ENCODE measurements at places on chromosomes 16 and 17.

- no peak for DNase-seq
Measured at GRCh38 chr16:88541831-88542616, 28.2 kb upstream of the ZC3H18 start.

- no peak for DNase-seq
Measured at GRCh38 chr17:6501359-6501758, 55.0 kb downstream of the PITPNM3 start.

- no peak for DNase-seq
Measured at GRCh38 chr17:57456622-57457021, 200.3 kb downstream of the MSI2 start.

GRCh38 chr16:15703029-15703736 lies 53.1 kb downstream of the NDE1 start:
- DNase-seq: no peak

- no peak for DNase-seq
Measured at GRCh38 chr17:79933863-79934652, 94.8 kb upstream of the CBX4 start.

- DNase-seq: no peak
Measured at GRCh38 chr16:86363836-86364618, 146.3 kb upstream of the FOXF1 start.

- DNase-seq: no peak
Measured at GRCh38 chr16:49324703-49325102, 43.1 kb upstream of the CBLN1 start.

- DNase-seq: no peak
Measured at GRCh38 chr17:69433093-69433492, 18.6 kb downstream of the MAP2K6 start.

- DNase-seq: no peak
Measured at GRCh38 chr16:68033101-68033500, 10.0 kb downstream of the DUS2 start.

GRCh38 chr16:67104061-67104460 lies 5.7 kb upstream of the PHAF1 start:
- no peak for DNase-seq

- peak; percentile 50 for DNase-seq
Measured at GRCh38 chr17:14303343-14304221, 2.7 kb downstream of the HS3ST3B1 start.

DNA sequence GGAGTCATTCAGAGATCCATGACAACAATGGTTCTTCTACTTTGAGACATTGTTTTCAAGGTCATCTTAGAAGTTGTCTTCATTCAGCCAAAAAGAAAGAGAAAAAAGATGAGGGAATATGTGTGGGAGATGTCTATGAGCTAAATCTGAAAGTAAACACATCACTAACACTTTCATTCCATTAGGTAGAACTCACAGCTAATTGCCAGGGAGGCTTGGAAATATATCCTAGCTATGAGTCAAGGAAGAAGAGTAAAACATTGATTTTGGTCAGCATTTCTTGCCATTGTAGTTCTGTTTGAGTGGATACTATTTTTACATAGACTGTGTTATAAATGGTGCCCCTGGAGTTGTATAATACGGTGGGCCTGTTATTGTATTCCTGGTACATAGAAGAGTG lies 316.4 kb upstream of the MYOCD start:
- DNase-seq: no peak

DNA sequence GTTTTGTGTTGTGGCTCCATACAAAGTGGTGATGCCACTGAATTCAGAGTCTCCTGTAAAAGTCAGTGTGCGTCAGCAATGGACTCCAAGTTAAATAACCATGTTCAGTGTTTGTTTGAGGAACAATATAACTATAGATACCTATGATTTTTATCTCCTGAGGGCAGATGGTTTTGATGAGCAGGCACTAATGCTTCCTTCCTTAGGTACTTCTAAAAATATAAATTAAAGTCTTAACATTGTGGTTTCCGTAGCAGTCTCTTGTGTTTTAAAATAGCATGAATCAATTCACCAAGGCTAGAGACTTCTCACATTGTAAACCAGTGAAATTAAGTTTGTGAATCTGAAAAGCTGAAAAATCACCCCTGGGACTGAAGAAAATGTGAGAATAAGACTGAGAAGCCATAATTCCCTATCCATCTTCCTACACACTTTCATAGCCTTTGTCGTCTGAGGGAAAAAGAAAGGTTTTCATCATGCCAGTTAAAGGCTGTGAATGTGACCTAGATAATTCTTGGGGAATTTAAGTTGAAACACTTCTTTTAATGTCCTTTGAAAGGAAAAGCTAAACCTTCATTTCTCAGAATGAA lies 1502.9 kb downstream of the CDH11 start:
- DNase-seq: no peak

GRCh38 chr16:73172241-73172972 lies 124.5 kb upstream of the ZFHX3 start:
- DNase-seq: no peak

DNA sequence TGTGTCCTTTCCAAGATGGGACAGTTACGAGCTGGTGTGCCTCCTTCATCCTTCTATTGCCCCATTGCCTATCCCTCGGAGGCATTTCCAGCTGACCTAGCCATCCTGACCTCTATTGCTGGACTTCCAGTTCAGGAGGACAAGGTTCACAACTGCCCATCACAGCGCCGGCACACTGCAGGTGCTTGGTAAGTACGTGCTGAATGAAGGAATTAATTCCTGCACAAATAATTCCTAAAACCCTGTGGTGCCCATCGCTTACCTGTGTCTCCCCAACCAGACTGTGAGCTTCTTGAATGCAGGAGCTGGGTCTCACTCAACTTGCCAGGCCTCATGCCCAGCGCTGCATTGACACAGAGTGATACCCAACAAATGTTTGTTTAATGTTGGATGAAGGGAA lies 13.0 kb downstream of the ALOX15B start:
- no peak for DNase-seq

DNA sequence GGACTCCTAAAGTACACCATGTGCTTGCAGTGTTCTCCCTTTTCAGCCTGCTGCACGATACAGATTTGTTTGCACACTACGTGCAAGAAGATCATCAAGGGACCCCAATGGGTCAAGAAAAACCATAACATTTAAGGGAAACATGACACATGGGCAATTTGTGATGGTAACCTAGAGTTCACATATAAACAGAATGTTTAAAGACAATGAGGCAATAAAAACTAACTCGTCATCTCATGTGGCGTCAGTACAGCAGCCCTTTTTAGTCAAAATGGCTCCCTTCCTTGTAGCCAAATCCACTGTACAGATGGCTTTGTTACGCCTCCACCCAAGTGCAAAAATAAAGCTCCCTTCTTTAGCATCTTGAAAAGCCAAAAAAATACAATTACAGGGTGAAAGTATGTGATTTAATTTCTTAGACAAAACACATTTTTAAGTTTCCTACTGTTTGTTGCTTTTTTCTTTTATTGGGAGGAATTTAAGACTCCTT lies 173.7 kb downstream of the CDK5R1 start:
- no peak for DNase-seq

DNA sequence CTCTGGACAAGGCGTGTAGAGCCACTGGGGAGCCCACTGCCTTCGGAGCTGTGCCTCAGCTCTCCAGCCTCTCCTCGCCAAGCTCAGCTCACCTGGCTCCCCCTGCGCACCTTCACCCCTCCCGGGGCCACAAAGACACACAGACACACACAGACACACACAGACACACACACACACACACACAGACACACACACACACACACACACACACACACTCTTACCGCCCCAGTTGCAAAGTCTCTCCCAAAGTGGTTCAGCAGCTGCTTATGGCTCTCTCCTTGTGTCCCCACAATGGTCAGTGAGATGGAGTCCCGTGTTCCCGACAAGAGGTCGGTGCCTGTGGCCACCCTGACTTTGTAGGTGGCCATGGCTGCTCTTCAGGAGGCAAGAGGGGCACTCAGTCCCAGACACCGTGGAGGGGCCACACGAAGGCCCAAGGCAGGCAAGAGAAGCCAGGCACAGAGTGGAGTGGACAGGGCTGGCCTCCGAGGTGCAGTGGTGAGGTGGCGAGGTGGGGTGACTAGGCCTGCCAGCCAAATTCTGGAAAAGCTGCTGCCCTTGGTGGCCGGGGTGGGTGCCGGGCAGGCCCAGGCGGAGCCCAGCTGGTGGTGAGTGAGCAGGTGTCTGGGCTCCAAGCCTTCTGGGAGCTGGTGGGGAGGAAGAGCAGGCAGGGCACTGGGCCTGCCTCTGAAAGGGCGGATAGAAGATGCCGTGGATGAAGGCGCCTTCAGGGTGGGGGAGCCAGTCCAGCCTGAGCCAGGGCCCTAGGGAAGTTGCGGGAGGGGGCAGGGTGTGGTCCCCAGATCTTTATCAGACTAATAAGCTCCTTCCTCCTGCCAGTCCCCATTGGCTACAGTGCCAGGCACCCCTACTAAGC lies at the start of gene ALOX12B:
Gene ALOX12B, minus strand, starts transcription at position 642 of the 877 bp plus-strand sequence. Its CDS starts 274 bp downstream, at position 368.
- no peak for DNase-seq

DNA sequence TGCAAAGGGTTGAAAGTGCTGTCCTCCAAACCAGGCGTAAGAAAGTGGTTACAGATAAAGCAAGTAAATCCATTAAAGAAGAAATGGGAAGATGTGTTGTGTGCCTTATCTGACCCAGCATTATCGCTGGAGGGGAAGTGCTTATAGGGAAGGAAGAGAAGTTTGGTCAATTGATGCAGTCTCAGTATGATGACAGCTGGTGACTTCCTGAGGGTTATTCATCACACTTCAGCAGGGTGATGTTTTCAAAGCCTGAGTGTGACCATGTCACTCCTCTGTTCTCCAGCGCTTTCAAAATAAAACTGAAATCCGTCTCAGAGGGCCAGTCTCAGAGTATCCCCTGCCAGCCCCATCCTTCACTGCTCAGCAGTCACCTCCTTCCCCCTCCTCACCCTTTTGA lies 505.4 kb upstream of the RBFOX1 start:
- no peak for DNase-seq

DNA sequence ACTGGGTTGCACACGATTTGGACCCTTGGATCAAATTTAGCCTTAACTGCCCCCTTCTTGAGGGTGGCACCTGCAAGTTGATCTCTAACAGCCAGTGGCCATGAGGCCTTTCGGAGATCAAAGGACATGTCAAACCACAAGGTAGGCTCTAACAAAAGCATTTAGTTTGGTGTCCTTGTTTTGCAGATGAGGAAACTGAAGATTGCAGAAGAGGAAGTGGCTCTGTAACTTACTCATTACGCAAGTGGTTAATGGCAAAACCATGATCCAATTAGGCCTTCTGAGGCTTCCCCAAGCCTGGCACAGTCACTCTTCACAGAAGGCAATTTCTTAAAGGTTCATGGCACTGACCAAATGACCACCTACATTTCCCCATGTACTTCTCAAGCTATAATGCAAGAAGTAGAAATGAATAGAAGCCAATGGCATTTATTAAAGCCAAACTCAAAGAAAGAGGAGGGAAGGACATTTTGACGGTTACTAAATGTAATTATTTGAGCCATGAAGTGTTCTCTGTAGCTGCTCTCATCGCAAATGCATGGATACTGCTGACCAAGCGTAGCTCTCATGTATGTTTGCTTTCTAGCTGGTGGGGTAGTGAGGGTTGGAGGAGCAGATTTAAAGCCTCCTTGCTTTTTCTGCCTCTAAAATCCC lies 32.8 kb upstream of the ABCC12 start:
- no peak for DNase-seq

- no peak for DNase-seq
Measured at GRCh38 chr17:81804559-81805399, 829 bp downstream of the GCGR start.

GRCh38 chr16:2911638-2912329 lies at the start of gene FLYWCH1:
TSS of gene FLYWCH1 (plus strand) at chr16:2911931. CDS start at chr16:2929686, 17,755 bp downstream.
- peak; percentile 97 for DNase-seq
